ENCODE measurements at places on chromosomes 4 and X. TPM values are rescaled to one million over a fixed set of nuclear protein-coding genes. Genes with fewer than 3 reads are reported as not detected.

Gene MAGEC3
- not detected for total RNA-seq

Gene PDGFRA
- total RNA-seq = 254 TPM

Gene CD38
- not detected for total RNA-seq

Gene PAGE4
- not detected for total RNA-seq

Gene PCDH10
- not detected for total RNA-seq

Gene NAP1L5
- 4.8 TPM for total RNA-seq

Gene SLITRK2
- 1.8 TPM for total RNA-seq
